ENCODE measurements at places on chromosomes 1 and 21. TPM values are rescaled to one million over a fixed set of nuclear protein-coding genes. Genes with fewer than 3 reads are reported as not detected.

- no peak for DNase-seq
These were observed 71.6 kb downstream of the DNTTIP2 start for GRCh38 chr1:93807311-93807930.

DNA sequence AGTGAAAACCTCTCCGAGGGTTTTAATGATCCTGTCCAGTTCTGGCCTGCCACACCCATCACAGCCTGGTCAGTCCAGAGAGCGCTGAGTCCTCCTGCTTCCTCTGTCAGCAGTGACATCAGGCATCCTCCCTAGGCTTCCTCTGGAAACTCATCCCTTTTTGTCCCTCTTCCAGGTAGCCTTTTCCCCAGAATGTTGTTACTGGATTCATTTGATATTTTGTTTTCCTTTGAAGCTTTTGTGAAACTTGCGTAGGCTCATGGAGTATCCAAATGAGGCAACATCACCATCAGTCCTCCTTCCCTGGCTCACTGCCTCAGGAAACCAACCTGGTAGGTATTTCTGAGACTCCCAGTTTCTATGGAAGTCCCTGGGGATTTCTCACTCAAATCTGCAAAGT lies 27.0 kb upstream of the IGSF3 start:
- DNase-seq, result no peak

DNA sequence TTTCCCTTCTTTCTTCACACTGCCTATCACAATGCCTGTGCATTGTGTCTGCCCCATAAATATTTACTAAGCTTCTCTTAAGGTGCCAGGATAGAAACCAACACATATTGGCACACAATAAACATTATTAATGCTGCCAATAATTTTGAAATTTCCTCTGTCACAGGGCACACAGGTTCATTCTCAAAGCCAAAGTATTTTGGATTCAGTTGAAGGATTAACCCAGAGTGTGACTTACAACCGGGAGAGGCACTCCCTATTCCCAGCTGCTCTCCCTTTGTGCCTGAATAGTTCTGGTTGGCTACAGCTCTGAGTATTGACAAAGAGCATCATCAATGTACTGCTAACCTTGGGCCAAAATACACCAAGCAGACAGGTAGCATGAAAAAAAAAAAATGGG lies 46.6 kb upstream of the ATP1A1 start:
- DNase-seq, result no peak

DNA sequence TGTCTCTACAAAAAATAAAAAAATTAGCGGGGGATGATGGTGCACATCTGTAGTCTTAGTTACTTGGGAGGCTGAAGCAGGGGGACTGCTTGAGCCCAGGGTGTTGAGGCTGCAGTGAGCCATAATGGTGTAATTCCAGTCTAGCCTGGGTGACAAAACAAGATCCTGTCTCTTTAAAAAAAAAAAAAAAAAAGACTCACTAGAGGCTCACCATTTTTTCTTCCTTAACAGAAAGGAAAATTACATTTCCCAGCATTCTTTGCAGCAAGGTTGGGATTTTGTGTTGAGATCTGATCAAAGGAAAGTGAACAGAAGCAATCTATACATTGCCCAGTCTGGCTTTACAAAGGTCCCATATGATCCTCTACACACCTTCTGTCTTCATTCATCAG lies 21.5 kb downstream of the GFI1 start:
- DNase-seq, result no peak

DNA sequence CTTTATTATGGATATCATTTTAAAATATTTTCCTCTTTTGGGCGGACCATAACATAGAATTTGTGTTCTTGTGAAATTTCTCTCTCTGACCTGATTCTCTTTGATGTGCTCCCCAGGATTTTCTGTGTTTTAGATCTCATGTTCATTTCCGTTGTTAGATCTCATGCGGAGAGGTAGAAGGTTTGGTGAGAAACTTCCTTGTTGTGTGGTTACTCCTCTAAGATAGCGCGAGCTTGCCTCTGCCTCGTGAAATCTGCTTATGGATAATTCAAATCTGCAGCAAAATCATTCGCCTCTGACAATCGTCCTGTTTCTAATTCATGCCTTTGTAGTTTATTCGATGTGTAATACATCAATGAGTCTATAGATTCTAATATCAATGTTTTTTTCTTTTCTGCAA lies 580.4 kb downstream of the USP25 start:
- no peak for DNase-seq

GRCh38 chr1:147273409-147274336 lies 31.2 kb downstream of the CHD1L start:
- DNase-seq, result peak; percentile 82

PLA2G2C gene
- not detected for total RNA-seq

OLIG1 gene
- total RNA-seq, result not detected

C8B gene
- not detected for total RNA-seq
